ENCODE measurements at places on chromosomes 4 and X.

DNA sequence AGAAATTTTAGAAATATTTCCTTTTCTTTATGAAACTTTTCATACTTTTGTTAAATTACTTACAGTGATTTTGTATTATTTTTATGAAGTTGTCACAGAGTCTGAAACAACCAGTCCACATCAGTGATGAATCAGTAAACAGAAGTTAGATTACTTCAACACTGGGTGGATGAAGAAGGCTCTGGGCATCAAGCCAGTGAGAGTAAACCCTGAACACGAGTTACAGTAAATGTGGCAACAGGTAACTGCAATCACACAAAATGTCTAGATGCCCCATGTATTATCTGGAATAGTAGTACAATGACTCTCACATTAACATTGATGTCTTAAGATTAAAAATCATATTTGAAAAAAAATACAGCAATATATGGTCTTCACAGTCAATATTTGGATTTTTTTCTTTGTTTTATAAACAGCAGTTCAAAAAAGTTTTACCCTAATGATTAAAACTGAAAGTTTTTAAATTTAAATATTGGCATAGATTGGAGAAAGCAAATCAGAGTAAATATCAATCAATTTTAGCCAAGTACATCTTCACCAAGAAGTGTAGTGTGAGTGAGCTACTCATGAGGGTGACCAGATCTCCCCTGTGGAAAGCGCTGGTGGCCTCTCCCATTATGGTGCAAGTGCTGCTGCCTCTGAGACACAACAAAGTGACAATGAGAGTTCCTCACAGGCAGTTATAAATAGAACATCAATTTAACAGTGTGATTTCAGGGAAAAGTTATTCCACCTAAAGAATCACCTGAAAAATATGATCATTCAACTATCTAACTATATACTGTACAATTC lies 63.2 kb upstream of the UGT2B7 start:
- DNase-seq = no peak

GRCh38 chr4:11894977-11895376 lies 466.3 kb upstream of the HS3ST1 start:
- no peak for DNase-seq

DNA sequence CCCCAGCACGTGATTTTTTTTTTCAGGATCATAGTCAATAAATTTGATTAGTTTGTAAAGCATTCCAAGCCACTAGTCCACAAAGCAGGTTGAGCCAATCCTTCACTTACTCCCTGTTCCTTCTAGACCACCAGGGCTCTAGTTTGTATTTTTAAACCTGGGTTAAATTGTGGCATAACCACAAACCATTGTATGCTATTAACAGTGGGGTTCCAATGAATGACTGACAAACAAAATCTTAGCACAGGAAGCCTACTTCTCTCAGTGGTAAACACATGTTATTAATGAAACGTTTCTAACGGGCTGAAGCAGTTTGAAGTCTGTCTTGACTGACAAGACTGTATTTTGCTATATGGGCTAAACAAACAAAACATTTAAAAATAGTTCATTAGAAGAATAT lies 48.6 kb upstream of the GYPA start:
- DNase-seq = no peak

- DNase-seq = no peak
These were observed 53.4 kb downstream of the GPAT3 start for GRCh38 chr4:83589279-83589678.

DNA sequence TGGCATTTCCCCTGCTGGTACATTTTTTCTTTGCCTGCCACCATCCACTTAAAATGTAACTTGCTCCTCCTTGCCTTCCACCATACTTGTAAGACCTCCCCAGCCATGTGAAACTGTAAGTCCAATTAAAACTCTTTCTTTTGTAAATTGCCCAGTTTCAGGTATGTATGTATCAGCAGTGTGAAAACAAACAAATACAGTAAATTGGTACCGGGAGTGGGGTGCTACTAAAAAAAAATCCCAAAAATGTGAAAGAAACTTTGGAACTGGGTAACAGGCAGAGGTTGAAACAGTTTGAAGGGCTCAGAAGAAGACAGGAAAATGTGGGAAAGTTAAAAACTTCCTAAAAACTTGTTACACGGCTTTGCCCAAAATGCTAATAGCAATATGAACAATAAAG lies 16.3 kb downstream of the ARHGEF9 start:
- no peak for DNase-seq

DNA sequence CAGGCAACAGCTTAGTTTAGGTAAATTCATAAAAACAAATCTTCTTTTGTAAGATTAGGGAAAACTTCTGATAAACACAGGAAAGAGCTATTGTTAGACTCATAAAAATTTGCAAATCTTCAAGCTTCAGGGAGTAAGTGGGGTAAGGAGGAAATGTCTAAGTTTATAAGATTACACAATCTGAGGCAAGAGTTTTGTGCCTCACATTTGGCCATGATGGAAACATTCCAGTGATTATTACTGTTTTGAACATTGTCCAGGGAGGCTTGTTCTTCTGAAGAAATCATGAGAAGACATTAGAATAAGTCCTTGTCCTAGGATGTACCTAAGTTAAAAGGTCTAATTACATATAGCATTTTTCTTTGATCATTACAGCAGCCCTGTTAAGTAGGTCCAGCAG lies 72.8 kb downstream of the MAOB start:
- no peak for DNase-seq

DNA sequence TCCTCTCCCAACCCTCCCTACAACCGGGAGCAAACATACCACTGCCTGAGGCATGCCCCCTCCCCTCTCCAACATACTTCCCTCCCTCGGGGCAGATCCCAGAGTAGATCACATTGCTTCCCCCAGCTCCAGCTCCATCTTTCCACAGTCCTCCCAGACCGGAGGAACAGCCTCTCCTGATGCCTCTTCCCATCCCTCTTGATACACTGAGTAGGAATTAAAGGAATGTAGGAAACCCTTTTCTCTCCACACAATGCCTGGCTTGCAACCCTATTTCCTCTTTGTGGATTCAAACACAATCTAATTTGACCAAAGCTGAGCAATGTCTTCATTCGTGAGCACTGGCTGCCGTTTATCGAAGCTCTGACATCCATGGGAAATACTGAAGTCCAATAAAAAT lies 339.8 kb downstream of the BCOR start:
- DNase-seq = no peak

DNA sequence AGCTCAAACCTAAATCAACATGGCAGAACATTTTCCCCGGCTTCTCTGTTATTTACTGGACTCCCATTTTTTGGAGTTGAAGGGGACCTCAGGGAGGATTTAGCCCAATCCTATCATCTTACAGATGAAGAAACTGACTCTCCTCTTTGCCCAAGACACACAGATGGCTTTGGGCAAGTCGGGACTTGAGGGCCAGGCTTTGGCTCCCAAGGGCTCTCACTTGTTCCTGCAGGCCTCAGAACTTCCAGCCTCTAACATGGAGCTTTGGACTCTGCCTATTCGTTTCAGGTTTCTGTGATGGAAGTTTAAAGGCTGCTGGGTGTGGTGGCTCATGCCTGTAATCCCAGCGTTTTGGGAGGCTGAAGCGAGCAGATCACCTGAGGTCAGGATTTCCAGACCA lies 59.5 kb downstream of the RHOH start:
- DNase-seq = no peak

- DNase-seq = no peak
These were observed 70.8 kb downstream of the NPNT start for GRCh38 chr4:105966051-105966450.

DNA sequence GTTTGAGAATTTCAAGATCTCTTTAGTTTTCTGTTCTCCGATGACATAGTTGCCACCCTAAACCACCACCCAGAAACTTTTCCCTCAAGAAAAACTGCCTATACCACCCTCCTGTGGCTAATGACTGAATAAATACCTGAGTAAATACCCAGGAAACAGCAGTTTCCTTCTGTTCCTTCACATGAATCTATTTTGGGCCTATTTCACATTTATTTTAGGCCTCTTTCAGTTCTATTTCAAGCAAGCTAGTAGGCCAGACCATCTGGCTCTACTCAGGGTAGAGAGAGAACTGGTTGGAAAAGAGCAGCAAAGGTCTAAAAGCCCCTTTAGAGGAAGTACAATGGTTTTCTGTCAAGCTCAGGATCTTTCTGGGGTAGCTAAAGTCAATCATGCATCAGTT lies 23.4 kb downstream of the ARHGEF9 start:
- no peak for DNase-seq

DNA sequence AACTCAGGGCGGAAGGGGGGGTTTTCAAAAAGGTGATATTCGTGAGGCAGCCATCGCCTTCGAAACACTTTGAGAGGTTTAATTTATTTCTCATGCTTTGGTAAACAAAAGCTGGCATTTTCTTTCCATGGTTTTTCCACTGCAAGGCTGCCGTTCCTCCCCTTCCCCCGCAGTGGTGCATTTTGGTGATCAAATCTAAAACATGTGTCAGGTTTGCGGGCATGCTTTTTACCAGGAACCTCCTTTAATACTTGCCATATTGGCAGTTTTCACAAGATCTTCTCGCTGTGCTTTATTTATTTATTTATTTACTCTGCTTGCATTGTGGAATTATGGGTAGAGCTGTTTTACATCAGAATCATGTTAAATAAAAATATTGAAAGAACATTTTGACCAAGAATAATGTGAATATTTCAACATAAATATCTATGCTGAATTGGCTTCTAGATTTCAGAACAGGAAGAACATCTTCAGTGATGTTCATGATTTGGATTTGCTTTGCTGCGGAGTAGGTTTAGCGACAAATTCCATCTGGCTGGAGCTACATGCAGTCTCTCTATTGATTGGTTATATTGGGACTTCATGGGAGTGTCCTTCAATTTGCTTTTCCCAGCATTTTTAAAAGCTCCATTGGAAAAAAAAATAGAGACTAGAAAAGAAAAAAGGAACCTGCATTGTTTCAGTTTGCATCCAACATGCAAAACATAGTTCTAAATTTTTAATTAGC lies 54.4 kb downstream of the STOX2 start:
- DNase-seq = no peak

- DNase-seq = no peak
These were observed 466.0 kb downstream of the INPP4B start for GRCh38 chr4:142380052-142380602.

- DNase-seq = no peak
These were observed 28.0 kb downstream of the PDHA2 start for GRCh38 chr4:95867919-95868318.

DNA sequence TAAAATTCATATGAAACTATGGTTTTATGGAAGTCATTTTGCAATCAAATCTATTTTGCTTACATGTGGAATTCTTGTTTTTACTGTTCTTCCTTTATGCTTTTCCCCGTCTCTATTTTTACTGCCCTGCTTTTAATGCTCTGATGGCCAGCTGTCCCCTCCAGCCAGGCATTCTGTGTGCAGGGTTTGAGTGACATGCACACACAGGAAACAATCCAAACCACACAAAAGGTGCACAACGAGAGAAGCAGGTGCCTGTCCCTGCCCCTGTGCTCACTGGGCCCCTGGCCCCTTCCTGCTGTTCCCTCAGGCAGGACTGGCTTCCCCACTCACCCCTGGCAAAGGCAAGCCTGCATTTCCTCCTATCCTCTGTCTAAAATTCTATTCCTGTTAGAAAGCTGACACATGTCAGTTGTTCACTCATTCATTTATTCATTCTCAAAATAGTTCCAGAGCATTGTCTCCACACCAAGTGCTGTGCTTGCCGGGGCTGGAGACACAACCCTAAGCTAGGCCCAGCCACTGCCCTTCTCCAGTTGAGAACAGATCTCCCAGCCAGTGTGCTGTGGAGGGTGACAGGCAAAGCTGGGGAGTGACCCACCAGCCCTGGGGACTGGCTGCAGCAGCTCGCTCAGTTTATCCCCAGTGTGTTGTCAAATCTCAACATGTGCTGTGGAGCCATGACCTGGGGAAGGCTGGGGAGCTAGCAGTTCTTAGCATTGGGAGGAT lies 346.3 kb downstream of the FBXW7 start:
- no peak for DNase-seq

GRCh38 chr4:110815950-110816349 lies 193.1 kb upstream of the PITX2 start:
- no peak for DNase-seq

- DNase-seq = no peak
These were observed 241.9 kb upstream of the SFRP2 start for GRCh38 chr4:154030746-154031145.

- no peak for DNase-seq
These were observed 44.4 kb downstream of the TSC22D3 start for GRCh38 chrX:107730991-107731766.

DNA sequence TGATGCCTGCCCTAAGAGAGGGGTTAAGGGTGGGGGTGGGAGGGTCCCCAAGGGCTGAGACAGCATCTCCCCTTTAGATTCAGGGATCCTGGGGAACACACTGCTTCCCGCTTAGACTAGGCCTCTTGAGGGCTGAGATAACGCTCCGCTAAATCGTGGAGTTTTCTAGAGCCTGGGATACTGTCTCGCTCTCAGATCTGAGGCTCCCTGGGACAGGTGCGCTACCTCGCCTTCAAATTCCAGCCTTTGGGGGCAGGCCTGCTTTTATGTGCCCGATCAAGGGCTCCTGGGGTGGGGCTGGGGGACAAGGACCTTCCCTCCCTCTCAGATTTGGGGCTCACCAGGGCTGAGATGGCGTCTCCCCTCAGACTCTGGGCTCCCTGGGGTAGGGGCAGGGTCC lies 440 bp upstream of the ARHGAP36 start:
- no peak for DNase-seq

GRCh38 chr4:168759959-168760527 lies 250.0 kb downstream of the CBR4 start:
- no peak for DNase-seq

GRCh38 chr4:40916218-40916555 lies 166.4 kb downstream of the NSUN7 start:
- no peak for DNase-seq

DNA sequence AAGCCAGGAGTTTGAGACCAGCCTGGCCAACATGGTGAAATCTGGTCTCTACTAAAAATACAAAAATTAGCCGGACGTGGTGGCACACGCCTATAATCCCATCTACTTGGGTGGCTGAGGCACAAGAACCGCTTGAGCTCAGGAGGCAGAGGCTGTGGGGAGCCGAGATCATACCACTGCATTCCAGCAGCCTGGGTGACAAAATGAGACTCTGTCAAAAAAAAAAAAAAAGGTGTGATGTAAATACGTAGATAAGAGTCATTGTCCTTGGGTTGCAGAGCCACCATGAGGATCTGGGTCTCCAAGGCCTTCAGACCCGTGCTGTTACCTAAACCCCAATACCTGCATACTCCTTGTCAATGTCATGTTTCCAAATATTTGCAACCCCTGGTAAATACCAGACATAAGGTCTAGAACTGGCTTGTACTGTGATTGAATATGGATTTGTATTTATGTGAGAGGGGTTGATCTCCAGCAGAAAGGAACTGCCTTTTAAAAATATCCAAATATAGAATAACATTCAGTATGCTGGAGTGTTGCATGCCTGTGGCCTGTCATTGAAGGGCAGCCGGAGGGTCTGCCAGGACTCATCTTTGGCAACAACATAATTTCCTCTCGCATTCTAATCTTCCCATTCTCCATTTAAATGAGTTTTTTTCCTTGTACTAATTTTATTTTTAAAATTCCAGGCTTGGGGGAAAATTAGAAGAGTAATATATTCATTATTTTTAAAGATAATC lies 40.4 kb downstream of the ATXN3L start:
- DNase-seq = no peak
